ENCODE measurements at places on chromosomes 5 and 9.

- no peak for DNase-seq
Measured at GRCh38 chr9:88835038-88835466, 156.2 kb upstream of the S1PR3 start.

- DNase-seq: no peak
Measured at GRCh38 chr5:154112255-154112654, 73.5 kb downstream of the MFAP3 start.

DNA sequence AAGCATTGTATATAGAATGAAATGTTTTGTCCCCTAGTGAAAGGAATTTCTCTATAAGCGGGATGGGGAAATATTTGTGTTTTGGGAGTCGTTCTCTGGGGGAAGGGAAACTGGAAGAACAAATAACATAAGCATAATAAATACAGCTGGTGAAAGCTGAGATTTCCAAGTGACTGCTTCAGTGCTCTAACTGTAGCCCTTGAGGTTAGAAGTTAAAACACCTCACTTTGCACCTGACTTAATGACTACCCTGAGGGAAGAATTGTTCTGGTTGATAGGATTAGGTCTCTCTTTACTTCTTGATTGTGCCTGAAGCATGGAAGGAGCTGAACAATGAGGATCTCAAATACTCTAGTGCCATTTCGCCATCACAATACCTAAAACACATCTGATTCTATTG lies 307.4 kb downstream of the MAN2A1 start:
- no peak for DNase-seq

- no peak for DNase-seq
Measured at GRCh38 chr5:28156981-28157380, 1118.6 kb upstream of the CDH9 start.

DNA sequence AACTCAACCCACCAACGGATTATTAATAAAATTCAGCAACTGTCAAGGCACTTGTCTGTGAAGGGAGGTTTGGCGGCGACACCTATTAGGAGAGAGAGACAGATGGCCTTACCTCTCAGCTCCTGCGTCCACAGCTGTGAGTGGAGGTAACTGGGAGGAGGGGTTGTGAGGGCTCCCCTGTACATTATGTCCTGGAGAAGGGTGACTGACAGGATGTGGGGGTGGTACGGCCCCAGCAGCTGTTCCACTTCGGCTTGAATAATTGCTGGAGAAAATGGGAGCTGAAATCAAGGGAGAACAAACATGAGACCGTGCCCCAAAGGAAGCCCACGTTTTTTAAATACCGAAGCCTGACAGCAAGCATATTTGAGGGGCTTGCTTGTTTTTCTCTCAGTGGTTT lies 353.5 kb upstream of the RFX3 start:
- no peak for DNase-seq

DNA sequence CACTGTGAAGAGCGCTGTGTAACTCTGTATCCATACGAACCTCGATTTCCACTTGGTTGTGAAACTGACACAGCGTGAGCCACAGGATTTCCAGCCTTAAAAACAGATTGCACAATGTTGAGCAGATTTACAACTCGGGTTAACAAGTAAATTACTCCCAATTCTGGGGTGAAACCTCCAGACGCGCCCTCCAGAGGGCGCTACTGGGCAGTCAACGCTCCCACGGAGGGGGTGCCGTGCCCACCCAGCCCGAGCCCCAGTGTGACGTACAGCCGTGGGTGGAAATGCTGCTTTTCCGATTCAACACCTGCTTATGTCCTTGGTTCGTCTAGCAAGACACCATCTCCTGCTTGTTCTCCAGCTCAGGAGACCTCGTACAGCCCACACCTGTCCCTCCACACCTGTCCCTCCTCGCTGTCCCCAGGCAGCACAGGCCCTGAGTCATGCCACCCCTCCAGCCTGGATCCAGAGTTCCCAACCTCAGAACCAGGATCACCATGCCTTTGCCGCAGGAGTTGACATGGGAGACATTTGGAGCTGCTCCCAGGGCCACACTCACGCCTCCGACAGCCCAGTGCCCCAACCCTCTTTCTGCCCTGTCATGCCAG lies 34.4 kb upstream of the SLC6A3 start:
- peak; percentile 42 for DNase-seq

- no peak for DNase-seq
Measured at GRCh38 chr9:91814201-91814600, 135.8 kb downstream of the ROR2 start.

DNA sequence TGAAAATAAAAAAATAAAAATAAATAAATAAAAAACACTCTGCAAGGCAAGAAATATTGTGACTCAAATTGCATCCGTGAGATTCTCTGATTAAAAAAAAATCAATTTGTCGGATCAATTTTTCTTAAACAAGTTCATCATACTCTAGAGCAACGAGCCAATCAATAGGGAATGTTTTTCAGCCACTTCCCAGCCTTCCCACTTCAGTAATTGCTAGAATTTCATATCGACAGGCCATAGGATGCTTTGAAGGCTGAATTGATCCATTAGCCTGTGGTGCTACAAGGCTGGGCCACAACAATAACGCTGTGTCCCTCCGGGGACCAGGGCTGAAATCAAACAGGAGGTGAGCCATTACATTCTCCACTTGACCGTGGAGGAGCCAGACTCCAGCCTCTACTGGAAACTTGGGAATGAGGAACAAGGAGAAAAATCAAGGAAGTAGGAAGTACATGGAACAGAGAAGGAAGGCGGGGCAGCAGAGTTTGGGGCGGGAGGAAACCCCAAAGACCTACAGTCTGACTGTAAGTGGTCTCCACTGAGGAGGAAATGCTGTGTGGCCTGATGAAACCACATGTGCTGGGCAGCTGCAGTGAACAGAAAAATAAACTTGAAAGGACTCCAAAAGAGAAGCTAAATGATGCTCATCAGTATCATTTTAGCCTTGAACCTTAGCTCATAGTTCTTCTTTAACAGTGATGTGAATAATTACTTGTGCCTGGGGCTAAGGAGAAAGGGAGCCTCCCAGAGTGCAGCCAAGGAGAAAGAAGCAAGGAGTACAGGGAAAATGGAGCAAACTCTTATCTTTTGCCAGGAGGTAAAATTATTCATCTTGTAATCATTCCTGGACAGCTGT lies 308.6 kb downstream of the TLE1 start:
- DNase-seq: no peak

- no peak for DNase-seq
Measured at GRCh38 chr9:134852906-134853654, 27.5 kb upstream of the FCN2 start.

DNA sequence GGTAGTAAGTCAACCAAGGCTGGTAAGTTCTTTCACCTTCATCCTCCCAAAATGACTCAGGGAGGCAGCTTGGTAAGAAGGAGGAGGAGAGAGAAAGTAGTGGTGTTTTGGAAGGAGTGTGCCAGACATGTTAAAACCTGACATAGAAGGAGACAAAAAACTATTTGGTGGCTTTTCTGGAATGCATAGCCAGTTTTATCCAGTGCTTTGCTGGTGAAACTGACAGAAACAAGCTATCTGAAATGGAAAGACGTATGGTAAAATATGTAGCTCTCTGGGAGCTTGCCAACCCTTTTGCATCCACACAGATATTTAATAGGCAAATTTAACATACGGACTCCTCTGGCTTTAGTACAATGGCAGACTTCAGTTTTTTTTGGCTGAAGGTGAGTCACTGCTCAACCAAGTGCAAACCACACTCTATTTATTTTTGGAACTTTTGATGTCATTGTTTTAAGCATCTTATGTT lies 45.4 kb downstream of the RAB14 start:
- DNase-seq: no peak

DNA sequence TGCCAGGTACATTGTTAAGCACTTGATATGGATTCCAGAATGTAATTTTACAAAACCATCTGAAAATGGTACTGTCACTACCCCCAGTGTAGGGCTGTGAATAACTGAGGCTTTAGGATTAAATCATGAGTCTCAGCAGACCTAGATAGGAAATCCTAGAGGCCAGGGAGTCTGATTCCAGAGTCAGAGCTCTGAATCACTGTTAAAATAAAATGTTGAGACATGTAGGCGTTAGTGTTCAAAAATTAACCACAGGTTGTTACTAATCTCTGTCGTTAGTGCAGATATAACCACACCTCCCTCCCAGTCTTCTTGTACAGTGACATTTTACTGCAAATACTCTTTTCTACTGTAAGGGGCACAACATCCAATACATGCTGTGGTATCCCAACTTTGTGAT lies 1828.8 kb downstream of the MAT2B start:
- no peak for DNase-seq

GRCh38 chr9:21320465-21320864 lies 14.7 kb downstream of the KLHL9 start:
- DNase-seq: no peak

DNA sequence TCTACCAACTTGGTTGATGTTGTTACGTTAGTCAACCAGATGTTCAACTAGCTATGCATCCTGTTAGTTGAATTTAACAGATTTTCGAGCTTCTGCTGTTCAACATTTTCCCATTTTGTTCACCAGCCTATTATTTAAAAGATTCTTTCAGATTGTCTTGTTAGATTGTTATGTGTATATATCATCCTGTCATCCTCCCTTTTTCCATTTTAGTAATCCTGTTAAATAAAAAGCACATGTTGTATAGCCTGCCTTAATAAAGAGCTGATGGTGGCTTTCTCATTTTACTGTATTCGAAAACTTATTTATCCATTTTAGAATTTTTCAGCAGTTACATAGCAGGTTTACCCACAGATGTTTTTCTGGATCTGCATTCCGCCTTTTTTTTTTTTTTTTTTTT lies 4.3 kb downstream of the TMEFF1 start:
- no peak for DNase-seq

DNA sequence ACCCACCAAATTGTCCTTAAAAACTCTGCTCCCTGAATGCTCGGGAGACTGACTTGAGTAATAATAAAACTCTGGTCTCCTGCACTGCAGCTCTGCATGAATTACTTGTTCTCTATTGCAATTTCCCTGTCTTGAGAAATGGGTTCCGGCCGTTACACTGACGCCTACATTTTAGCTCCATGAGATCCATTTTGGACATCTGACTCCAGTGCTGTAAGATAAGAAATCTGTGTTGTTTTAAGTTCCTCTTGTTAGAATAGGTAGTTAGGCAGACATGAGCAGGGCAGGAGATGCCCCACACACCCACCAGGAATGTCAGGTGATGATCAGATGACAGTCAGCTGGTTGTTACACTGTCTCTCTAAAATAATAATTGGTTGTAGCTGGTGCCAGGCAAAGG lies 125.8 kb upstream of the SHB start:
- no peak for DNase-seq

DNA sequence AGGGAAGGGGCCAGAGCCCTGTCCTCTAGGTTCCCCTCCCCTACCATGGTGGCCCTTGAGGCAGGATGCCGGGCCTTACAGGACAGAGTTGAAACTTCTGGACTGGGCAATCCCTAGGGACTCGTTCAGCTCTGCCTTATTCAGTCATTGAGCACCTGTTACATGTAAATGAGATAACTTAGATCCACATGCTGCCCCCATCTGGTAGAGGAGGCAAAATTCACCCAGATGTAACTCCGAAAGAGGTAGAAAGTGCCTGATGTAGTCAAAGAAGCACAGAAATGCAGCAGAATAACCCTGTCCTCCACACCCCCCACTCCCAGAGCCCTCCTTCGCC lies 1.5 kb downstream of the GGTA1 start:
- DNase-seq: no peak

- DNase-seq: no peak
Measured at GRCh38 chr5:160390787-160391696, 8.8 kb downstream of the FAM200C start.

DNA sequence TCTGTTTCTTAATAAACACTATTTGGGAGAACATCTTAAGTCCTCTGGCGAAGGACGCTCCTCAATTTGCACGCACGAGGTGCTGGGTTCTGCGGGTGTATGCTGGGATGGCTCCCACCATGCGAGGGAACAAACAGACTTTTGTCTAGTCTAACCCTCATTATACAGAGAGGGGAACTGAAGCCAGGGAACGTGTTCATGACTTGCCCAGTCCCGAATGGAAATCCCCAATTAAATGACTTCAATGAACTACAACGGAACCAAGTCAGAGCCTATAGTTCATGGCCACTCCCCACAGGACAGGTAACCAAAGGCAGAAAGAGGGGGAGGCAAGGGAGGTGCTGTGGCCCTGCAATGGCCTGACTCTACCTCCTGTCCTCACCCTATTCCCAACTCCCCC lies 9.3 kb downstream of the TLE1 start:
- no peak for DNase-seq

DNA sequence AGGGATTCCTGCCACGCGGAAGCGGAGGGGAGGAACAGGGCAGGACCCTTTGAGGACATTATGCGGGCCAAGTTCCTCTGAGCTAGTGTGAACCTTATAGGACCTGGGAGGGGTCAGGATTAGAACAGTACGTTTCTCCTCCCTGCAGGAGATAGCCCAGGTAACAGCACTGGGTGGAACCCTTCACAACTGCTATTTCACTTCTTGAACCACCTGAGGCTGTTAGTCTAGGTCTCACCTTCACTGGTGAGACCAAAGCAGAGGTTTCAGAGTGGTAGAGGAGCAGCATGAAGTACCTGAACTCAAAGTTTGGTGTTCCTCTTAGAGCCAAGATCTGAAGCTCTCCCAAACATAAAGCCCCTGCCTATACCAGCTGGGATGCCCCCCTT lies 832 bp downstream of the EIF4EBP3 start:
- no peak for DNase-seq

- no peak for DNase-seq
Measured at GRCh38 chr9:89314955-89315354, 3.3 kb upstream of the SECISBP2 start.

DNA sequence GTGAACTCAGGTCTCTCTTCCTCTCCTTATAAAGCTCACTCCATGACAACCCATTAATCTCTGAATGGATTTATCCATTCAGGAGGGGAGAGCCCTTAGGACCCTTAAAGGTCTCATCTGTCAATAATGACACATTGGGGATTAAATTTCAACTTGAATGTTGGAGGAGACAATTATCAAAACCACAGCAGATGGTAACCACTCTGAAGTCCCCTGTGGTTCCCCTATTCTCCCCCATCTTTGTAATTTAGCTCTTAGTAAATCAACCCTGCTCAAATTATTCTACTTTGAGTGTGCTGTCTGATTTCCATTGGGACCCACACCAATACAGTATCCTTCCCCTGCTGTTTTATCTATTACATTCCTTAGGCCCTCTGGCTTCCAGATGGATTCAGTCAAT lies 72.0 kb upstream of the RAI14 start:
- no peak for DNase-seq

Measured in CD8-positive, alpha-beta T cell (primary cell).